ENCODE measurements at places on chromosomes 5 and 9. TPM values are rescaled to one million over a fixed set of nuclear protein-coding genes. Genes with fewer than 3 reads are reported as not detected.

The OR1Q1 gene
- not detected for total RNA-seq

DNA sequence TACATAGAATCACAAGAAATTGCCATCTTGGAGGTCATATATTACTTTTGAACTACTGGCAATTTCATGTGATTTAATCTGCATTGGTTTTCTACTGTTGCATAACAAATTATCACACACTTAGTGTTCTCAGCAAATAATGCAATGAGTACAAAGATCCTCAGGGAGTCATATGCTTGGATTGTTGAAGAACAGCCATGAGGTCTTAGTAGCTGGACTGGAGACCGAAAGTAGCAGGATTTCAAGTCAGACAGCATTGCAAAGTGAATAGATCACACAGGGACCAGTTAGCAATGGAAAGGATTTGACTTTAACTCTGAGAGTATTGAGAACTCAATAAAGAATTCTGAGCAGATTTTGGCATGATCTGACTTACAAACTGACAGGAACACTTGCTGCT lies 32.2 kb upstream of the FRMD3 start:
- no peak for DNase-seq
- H3K4me1 ChIP-seq = no peaks in the 10 kb centered on the region
- no peaks in the 10 kb centered on the region for H3K27me3 ChIP-seq
- H3K4me3 ChIP-seq = no peak overlapping the region
- no peaks in the 10 kb centered on the region for H3K36me3 ChIP-seq
- no peak overlapping the region for H3K27ac ChIP-seq

DNA sequence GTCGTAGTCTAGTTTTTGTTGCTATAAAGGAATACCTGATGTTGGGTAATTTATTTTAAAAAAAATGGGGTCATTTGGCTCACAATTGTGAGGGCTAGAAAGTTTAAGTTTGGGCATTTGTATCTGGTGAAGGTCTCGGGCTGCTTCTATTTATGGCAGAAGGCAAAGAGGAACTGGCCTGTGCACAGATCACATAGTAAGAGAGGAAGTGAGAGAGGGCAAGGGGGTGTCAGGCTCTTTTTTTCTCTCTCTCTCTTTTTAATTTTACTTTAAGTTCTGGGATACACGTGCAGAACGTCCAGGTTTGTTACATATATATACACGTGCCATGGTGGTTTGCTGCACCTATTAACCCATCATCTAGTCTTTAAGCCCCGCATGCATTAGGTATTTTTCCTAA lies 453.3 kb downstream of the DIRAS2 start:
- H3K4me3 ChIP-seq = no peak overlapping the region
- no peak for DNase-seq
- H3K36me3 ChIP-seq = no peaks in the 10 kb centered on the region
- no peaks in the 10 kb centered on the region for H3K27me3 ChIP-seq
- H3K4me1 ChIP-seq = no peaks in the 10 kb centered on the region
- H3K27ac ChIP-seq = no peak overlapping the region

- no peaks in the 10 kb centered on the region for H3K36me3 ChIP-seq
- no peak overlapping the region for H3K27ac ChIP-seq
- H3K27me3 ChIP-seq = peaks cover 21% of the 10 kb centered on the region
These were observed 128.7 kb upstream of the PITX1 start for GRCh38 chr5:135162661-135163265.

- H3K4me1 ChIP-seq = no peaks in the 10 kb centered on the region
- H3K4me3 ChIP-seq = no peak overlapping the region
- H3K27me3 ChIP-seq = no peaks in the 10 kb centered on the region
- DNase-seq = peak; percentile 7
- no peak overlapping the region for H3K27ac ChIP-seq
These were observed 69.3 kb downstream of the OLFM1 start for GRCh38 chr9:135156525-135157510.
